ENCODE measurements at places on chromosomes 2 and 18.

DNA sequence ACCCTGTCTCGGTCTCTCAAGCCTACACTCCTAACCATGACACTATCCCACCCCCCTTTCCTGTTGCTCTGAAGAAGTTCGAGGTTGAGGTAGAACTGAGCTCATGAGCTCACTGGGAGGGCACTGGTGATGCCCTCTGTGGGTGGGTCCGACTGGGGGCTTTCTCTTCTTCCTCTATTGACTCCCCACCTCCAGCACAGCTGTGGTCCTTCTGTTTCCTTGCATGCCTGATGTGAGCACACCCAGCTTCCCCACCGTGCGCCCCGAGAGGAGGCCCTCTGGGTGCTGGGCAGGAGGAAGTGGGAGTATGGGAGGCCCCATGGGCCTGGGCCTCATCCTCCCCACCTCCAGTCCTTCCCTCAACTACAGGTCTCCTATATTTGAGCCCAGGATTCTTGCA lies 20.9 kb downstream of the SPEG start:
- DNase-seq: no peak

GRCh38 chr2:88165332-88166003 lies 4.7 kb upstream of the THNSL2 start:
- DNase-seq: no peak

DNA sequence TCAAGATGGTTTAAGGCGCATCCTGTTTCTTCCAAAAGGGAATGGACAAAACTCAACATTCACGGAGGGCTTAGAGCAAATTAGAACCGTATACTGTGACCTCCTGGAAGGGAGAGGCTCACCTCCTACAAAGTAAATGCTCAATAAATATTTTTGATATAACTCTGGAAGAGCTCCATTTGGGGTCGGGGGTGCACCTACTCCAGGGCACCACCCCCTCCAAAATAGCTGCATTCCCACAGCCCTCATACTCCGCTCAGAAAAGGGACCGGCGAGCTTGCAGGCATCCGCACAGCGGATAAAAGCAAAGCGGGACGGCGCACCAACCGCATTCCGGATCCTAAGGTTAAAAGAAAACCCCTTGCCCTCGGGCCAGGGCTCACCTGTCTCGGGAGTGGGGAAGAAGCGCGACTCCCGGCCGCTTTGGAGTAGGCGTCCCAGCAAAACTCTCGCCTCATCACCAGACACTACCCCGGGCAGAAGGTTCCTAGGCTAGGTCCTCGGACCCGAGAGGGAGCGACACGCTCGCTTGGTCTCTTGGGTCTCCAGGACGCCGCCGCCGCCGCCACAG lies 378 bp downstream of the WDPCP start:
- DNase-seq: peak; percentile 21

GRCh38 chr2:172196768-172197431 lies 94.2 kb upstream of the DLX2 start:
- peak; percentile 69 for DNase-seq

DNA sequence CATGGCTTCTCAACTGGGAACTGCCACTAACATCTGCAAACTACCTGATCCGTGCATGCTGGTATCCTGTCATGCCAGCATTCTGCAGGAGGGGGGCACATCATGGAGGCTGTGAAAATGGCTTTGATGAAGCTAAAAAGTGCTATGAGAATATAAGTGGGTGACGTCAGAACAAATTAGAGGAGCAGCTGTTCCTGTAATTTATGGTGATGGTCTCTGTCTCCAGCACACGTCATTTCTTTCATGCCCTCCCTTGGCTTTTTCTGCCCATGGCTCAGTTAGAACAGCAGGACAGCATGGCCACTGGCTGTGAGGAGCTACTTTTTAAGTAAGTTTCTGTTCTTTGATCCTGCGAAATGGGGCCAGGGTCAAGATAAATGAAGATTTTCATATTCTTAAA lies 466.3 kb downstream of the THSD7B start:
- DNase-seq: no peak

DNA sequence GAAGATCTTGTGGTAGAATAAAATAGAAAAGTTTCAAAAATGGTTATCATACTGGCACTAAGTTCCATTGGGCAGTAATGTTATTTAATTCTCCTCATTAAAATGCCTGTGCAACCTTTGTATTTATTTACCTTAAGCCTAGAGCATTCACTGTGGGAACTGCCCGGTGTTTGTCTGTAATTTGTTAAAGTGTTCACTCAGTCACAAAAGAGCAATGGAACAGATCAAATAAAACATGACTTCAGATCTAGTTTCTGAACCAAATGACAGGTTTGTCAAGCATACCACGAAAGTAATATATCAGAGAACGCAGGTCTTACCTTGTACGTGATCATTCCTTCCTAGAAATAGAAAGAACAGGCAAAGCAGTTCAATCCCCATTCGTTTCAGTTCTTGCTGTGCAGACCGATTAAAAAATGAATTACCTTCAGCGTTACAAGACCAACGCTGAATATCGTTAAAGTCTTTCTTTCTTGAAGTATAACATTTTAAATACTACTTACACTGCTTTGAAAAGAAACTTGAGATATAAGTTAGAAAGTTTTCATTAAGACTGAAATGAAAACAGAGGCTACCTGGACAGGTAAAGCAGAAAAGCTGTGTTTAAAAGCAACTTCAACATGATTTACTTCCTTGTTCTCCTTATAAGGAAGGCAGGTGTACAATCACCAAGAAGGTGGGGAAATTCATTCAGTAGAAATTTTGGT lies at the start of gene ITGB6:
Gene ITGB6, minus strand, starts transcription at position 590 of the 707 bp plus-strand sequence. Its CDS starts 209 bp downstream, at position 381.
- no peak for DNase-seq

DNA sequence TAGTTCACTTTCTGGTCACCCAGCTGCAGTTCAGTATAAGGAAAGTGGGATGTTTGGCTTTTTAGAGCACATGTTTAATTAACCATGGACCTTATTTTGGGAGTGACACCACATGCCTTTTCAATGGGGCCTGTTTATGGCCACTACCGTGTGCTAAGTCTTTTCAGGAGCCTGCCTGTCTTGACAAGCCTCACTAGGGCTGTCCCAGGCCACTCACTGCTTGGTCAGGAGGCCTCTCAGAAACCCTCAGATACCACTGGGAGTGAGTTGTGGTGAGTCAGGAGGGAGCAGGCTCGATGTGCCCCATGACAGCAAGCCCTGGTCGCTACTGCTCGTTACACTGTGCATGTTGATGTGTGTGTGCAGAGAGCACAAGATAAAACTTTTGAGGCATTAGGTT lies 123.0 kb downstream of the MAP4K4 start:
- DNase-seq: peak; percentile 52

- peak; percentile 42 for DNase-seq
These were observed 45.5 kb upstream of the CAB39 start for GRCh38 chr2:230666885-230667712.

- peak; percentile 96 for DNase-seq
These were observed 7.9 kb downstream of the MAP2 start for GRCh38 chr2:209431701-209432100.

GRCh38 chr2:32712870-32713269 lies 85.0 kb downstream of the TTC27 start:
- no peak for DNase-seq

GRCh38 chr18:26057344-26057773 lies 33.1 kb downstream of the SS18 start:
- DNase-seq: no peak

- no peak for DNase-seq
These were observed 106.9 kb downstream of the FARSB start for GRCh38 chr2:222548992-222549391.

GRCh38 chr2:97663962-97664635 lies at the start of gene ACTR1B:
TSS of gene ACTR1B (minus strand) at chr2:97664044. CDS start at chr2:97663890, 154 bp downstream.
- DNase-seq: peak; percentile 98

- no peak for DNase-seq
These were observed 25.2 kb downstream of the PDE11A start for GRCh38 chr2:178047391-178047790.

DNA sequence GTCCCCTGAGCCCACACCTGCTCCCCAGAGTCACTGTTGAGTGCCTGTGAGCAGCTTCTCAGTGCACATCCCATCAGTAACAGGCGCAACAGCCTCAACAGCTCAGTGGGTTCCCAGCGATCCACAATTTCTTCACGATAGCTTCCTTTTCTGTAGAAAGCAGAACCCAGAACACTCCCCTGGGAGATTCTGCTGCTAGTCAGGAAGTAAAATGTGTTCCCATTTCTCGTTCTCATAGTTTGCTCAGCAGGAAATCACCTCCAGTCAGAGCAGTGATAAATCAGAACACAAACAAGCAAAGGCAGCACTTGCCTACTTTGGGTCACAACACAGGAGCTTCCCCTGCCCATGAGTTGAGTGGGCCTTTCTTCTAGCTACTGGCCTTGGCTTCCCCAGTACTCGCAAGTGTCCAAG lies 48.9 kb upstream of the ATG16L1 start:
- DNase-seq: no peak

DNA sequence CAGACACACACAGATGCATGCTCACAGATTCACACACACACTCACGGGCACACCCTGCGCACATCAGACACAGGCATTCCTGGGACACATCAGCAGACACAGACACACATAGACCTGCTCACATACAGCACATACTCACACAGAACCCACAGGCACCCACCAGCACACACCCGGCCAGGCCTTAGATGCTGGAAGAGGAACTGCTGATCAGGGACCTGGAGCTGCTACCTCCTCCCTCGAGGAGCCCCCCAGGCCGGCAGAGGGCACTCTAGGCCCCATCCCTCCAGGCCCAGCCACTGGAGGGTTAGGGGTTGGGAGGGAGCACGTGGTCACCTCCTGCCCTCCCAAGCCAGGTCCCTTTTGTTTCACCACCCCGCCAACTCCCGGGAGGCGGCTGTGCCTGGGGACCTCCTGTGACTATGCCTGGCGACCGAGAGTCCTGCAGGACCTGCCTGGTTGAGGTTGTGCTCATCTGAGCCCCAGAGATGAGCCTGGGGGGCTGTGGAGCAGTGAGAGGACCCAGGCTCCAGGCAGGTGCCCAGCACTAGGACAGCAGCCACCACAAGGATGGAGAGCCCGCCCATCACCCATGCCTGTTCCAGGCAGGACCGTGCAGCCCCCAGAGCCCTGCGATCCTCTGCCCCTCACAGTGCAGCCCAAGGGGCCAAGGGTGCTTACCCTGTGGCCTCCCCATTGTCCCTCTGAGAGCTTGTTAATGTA lies 21.0 kb upstream of the PTMA start:
- peak; percentile 31 for DNase-seq

GRCh38 chr2:160096409-160096808 lies 34.0 kb upstream of the PLA2R1 start:
- DNase-seq: no peak

GRCh38 chr2:236536727-236537398 lies 32.8 kb upstream of the ACKR3 start:
- DNase-seq: no peak

GRCh38 chr2:122070241-122070731 lies 314.8 kb downstream of the TSN start:
- DNase-seq: peak; percentile 22

- peak; percentile 43 for DNase-seq
These were observed 1.5 kb downstream of the TTC32 start for GRCh38 chr2:19899985-19900930.

DNA sequence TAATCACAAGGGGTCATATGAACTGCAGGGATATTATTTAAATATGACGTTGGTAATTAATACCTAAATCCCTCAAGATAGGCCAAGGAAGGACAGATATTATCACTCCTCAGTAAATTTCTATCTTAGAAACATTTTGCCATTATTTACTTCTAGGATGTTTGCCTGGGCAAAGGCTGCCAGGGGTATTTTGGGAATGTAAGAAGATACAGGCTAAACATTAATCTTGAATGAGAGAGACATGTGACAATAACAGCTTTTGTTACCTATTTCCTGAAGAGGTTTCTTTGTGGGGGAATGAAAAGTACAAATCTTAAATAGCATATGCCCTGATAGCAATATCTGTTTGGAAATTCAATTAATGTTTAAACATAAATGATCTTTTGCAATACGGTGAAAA lies 756 bp upstream of the CCDC195 start:
- no peak for DNase-seq

DNA sequence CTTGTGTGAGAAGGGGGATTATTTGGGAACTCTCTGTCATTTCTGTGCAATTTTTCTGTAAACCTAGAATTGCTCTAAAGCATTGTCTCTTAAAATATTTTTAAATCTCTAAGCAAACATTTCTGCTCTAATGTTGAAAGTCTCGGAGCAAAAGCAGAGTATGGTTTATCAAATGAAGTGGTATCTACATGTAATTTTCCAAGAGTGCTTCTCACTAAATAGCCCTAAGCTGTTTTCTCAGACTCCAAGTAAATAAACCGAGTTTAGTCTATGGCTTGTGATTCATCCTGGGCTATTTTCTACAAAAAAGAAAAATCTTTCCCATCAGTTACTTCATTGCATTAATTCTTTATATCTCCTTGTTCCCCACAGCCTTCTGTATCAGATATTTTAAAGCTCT lies 90.8 kb downstream of the METTL4 start:
- peak; percentile 68 for DNase-seq

- no peak for DNase-seq
These were observed 29.4 kb downstream of the PDCL3 start for GRCh38 chr2:100592226-100592625.

GRCh38 chr2:165691615-165692014 lies 102.4 kb downstream of the GALNT3 start:
- DNase-seq: peak; percentile 18

- peak; percentile 24 for DNase-seq
These were observed 18.8 kb downstream of the ZNF385B start for GRCh38 chr2:179842498-179843153.
